ENCODE measurements at places on chromosomes 2 and 18. TPM values are rescaled to one million over a fixed set of nuclear protein-coding genes. Genes with fewer than 3 reads are reported as not detected.

Gene DYNAP
- total RNA-seq: not detected

DNA sequence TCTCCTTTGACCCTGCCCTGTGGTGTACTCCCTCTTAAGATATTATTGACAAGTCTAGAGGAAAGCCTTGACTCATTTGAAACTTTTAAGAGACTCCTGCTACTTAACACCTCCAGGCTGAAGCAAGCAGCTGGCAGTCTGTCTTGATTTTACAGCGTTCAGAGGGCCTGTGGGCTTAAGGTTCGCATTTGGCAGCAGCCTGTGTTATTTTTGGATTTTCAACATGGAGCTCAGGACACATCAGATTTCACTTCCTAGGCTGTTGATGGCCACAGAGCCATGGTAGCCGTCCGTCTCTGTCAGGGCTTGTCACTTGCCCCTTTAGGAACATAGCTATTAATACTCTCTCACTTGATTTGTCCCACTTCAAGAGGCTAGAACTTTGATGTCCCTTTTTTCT, 73.6 kb downstream of the VWA3B start:
- H3K36me3 ChIP-seq: no peaks in the 10 kb centered on the region
- no peaks in the 10 kb centered on the region for H3K4me1 ChIP-seq
- no peak overlapping the region for H3K4me3 ChIP-seq

Gene SLC4A5
- 10.9 TPM for total RNA-seq

Gene SPC25
- not detected for total RNA-seq

DNA sequence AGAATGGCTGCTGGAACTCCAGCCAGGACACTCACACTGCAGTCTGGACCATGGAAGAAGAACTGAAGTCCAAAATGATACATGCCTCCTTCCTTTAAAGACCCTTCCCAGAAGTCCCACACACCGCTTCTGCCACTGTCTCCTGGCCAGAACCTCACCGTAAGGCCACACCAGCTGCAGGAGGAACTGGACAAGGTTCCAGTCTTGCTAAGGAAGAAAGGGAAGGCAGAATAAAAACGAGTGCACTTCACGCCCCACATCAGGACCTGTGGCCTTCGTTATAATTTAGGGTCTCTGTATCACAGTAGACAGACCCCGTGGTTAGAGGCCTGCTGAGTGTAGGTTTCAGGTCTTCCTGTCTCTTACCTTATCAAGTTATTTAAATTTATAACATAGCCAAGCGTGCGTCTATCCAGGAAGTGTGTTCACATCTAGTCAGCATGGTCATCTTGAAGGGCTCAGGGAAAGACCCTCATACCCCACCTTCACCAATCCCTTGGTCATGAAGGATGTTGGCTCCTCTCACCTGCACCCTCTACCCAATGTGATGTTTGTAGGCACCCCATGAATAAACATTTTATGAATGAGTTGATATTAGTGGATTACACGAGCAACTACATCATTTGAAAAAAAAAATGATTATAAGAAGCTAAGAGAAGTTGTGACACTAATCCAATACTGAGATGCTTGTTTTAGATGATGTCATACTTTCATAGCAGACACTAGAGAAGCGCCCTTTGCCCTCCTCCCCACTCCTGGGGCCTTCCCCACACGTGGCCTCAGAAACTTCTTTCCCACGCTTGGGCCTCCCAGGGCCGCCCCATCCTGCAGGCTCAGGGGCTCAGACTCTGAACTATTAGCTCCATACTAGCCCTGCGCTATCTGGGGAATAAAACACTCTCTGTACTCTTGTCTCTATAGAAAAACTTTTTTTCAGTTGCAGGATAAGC, 157.6 kb downstream of the FAM210A start:
- H3K36me3 ChIP-seq: no peaks in the 10 kb centered on the region
- no peak overlapping the region for H3K27ac ChIP-seq
- H3K4me3 ChIP-seq: no peak overlapping the region
- DNase-seq: no peak
- peaks cover 25% of the 10 kb centered on the region for H3K4me1 ChIP-seq

DNA sequence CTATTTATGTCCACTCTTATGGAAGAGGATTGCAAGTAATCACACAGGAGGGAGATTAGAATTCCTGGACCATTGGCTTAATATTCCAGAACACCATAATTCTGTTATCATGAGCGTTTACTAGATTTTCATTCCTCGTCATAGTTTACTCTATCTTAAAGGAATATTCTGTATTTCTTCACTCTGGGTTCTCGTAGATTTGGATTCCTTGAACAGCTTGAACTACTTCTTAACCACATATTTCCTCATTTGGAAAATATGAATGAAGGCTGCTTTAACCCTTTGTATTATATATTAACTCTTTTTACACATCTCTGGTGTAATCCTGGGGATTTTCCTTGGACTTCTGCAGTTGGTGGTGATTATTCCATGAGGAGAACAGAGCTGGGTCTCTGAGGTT, 46.3 kb upstream of the CCBE1 start:
- no peak overlapping the region for H3K27ac ChIP-seq
- H3K4me1 ChIP-seq: no peaks in the 10 kb centered on the region
- no peak overlapping the region for H3K4me3 ChIP-seq
- DNase-seq: no peak

Gene MFSD2B
- total RNA-seq: not detected

DNA sequence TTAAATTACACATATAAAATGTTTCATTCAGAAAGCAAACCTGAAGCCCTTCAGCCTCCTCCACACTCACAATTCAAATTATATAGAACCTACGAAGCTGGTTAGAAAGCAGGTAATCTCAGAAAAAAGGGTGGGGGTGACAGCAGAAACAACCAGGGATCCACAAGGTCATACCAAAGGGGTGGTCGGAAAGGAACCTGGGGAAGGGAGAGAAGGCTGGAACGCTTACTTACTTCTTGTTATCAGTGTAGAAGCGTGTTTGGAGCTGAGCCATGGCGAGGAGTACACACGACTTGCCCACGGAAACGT, 316 bp downstream of the WDR12 start:
- DNase-seq: no peak
- no peaks in the 10 kb centered on the region for H3K36me3 ChIP-seq
- peaks cover 15% of the 10 kb centered on the region for H3K4me1 ChIP-seq
- no peaks in the 10 kb centered on the region for H3K27me3 ChIP-seq

GRCh38 chr2:46748121-46748520, 167.5 kb downstream of the MCFD2 start:
- H3K27me3 ChIP-seq: no peaks in the 10 kb centered on the region
- no peak for DNase-seq
- H3K4me3 ChIP-seq: no peak overlapping the region
- H3K4me1 ChIP-seq: peaks cover 6% of the 10 kb centered on the region
- no peaks in the 10 kb centered on the region for H3K36me3 ChIP-seq

DNA sequence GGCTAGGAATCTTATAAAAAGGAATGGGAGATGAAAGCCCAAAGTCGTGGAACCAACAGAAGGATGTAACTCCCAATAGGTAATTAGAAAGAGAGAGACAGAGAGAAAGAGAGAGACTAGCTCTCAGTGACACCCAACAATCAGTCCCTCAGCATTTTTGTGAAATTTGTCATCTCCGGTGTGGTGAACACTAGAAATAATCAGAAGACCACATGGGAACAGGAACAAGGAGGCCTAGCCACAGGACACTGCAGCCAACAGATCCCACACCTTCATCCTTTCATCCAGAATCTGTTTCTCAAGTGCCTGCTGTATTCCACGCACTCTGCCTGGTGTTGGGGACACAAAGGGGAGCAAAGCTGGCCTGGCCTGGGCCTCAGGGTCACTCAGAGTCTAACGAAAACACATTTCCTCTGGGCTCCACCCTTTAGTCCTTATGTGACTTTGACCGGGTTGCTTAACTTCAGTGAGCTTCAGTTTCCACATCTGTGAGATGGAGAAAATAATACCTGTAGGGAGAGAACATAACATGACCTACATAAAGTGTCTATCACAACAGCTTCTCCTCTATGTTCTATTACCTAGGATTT, 53.1 kb downstream of the EHD3 start:
- no peak for DNase-seq
- no peak overlapping the region for H3K4me3 ChIP-seq
- H3K27ac ChIP-seq: no peak overlapping the region
- no peaks in the 10 kb centered on the region for H3K27me3 ChIP-seq

GRCh38 chr2:150522269-150522668, 34.8 kb upstream of the RND3 start:
- H3K27me3 ChIP-seq: no peaks in the 10 kb centered on the region
- H3K4me1 ChIP-seq: no peaks in the 10 kb centered on the region

GRCh38 chr2:86195808-86196387, 636 bp upstream of the IMMT start:
- H3K4me1 ChIP-seq: peaks cover 57% of the 10 kb centered on the region
- H3K27ac ChIP-seq: peak overlapping the region; percentile 89
- no peaks in the 10 kb centered on the region for H3K27me3 ChIP-seq
- no peaks in the 10 kb centered on the region for H3K36me3 ChIP-seq
- peak overlapping the region; percentile 27 for H3K4me3 ChIP-seq

GRCh38 chr18:80200932-80201672, 46.2 kb downstream of the PARD6G start:
- H3K36me3 ChIP-seq: no peaks in the 10 kb centered on the region
- H3K27ac ChIP-seq: no peak overlapping the region
- no peak for DNase-seq
- no peak overlapping the region for H3K4me3 ChIP-seq
- H3K4me1 ChIP-seq: no peaks in the 10 kb centered on the region
- no peaks in the 10 kb centered on the region for H3K27me3 ChIP-seq

- H3K4me3 ChIP-seq: no peak overlapping the region
- H3K27ac ChIP-seq: no peak overlapping the region
- no peaks in the 10 kb centered on the region for H3K36me3 ChIP-seq
- no peaks in the 10 kb centered on the region for H3K27me3 ChIP-seq
- DNase-seq: no peak
Measured at GRCh38 chr18:46720092-46720491, 36.8 kb downstream of the ST8SIA5 start.

DNA sequence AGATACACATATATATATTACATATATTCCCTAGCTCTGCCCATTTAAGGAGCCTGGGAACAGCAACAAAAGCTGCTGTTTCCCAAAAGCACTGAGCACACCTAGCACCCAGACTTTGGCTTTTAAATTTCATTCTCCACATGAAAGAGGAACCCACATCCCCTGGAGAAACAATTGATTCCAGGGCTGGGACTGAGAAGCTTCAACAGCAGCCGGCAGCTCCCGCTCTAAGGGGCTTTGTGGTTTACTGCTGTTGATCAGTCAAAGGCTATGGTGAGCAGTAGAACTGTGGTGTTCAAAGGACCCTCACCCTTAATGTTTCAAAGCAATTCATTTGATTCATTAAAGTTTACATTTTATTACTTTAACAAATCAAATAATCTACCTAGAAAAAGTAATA, 83.3 kb upstream of the SLC66A3 start:
- no peaks in the 10 kb centered on the region for H3K27me3 ChIP-seq
- no peak for DNase-seq
- H3K4me1 ChIP-seq: peaks cover 24% of the 10 kb centered on the region
- no peak overlapping the region for H3K27ac ChIP-seq
- H3K4me3 ChIP-seq: no peak overlapping the region
- no peaks in the 10 kb centered on the region for H3K36me3 ChIP-seq

DNA sequence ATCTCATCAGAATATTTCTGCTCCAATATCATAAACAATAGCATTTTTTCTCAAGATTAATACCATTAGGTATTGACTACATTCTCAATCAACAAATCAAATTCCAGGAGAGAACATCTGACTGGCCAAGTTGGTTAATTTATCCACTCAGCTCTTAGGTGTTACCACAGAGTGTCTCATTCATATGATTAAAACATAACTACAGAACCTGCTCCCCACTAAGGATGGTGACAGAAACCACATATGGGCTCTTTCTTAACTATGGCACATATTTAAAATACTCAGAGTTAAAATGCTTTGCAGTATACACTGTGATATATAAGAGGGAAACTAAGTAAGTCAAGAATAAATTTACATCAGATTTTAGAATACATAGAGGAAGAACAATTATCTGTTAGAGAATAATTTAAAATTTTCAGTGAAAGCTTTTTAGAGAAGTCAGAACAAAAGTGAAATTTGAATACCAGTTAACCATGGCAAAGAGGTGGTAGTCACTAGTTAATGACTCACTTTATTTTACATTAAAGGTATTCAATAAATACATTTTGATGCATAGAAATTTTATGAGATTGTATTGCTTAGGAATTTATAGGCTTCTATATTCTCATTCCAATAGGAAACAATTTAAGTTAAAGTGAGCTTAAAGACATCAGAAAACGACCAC, 1120.8 kb upstream of the TMEFF2 start:
- H3K4me1 ChIP-seq: no peaks in the 10 kb centered on the region
- H3K27ac ChIP-seq: no peak overlapping the region
- H3K27me3 ChIP-seq: no peaks in the 10 kb centered on the region
- H3K4me3 ChIP-seq: no peak overlapping the region

Gene SERPINB12
- not detected for total RNA-seq
